T-cell (primary cell): ENCODE measurements at places on chromosomes 4 and X.

DNA sequence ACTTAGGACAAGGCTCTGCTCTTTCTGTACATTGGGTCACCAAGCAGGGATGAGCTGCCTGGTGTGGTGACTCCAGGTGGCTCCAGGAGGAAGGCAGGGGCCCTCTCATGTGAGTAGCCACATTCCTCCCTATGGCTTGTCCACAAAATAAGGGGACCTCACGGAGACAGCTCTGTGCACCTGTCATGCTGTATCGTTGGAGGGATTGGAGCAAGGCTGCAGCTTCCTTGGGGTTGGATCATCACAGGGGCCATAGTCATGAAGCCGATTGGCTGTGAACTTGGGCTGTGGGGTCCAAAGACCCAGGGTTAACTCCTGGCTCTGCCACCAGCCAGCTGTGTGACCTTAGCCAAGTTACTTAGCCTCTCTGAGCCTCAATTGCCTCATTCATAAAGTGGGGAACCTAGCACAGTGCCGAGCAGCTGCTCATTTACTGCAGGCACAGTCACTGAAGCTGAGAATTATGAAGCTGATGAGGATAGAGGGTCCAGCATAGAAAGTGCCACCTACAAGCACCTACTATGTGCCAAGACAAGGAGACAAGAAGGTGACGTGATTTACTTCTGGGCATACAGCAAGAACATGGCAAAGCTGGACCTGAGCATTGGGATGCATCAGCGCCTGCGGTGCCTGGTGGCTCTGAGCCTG, 11.8 kb upstream of the KIAA0232 start:
- H3K27ac ChIP-seq = no peak overlapping the region
- no peak overlapping the region for H3K4me3 ChIP-seq
- H3K36me3 ChIP-seq = no peaks in the 10 kb centered on the region
- H3K4me1 ChIP-seq = peaks cover 25% of the 10 kb centered on the region
- no peak for DNase-seq
- H3K27me3 ChIP-seq = no peaks in the 10 kb centered on the region

GRCh38 chrX:41781500-41781899, 57.5 kb downstream of the GPR82 start:
- H3K36me3 ChIP-seq = peaks cover 1% of the 10 kb centered on the region
- no peak overlapping the region for H3K27ac ChIP-seq
- no peak overlapping the region for H3K4me3 ChIP-seq

- H3K36me3 ChIP-seq = no peaks in the 10 kb centered on the region
- no peaks in the 10 kb centered on the region for H3K27me3 ChIP-seq
- no peak overlapping the region for H3K27ac ChIP-seq
- H3K4me3 ChIP-seq = no peak overlapping the region
- peaks cover 3% of the 10 kb centered on the region for H3K4me1 ChIP-seq
- no peak for DNase-seq
Observed at GRCh38 chr4:26837993-26838842, 22.4 kb upstream of the STIM2 start.

DNA sequence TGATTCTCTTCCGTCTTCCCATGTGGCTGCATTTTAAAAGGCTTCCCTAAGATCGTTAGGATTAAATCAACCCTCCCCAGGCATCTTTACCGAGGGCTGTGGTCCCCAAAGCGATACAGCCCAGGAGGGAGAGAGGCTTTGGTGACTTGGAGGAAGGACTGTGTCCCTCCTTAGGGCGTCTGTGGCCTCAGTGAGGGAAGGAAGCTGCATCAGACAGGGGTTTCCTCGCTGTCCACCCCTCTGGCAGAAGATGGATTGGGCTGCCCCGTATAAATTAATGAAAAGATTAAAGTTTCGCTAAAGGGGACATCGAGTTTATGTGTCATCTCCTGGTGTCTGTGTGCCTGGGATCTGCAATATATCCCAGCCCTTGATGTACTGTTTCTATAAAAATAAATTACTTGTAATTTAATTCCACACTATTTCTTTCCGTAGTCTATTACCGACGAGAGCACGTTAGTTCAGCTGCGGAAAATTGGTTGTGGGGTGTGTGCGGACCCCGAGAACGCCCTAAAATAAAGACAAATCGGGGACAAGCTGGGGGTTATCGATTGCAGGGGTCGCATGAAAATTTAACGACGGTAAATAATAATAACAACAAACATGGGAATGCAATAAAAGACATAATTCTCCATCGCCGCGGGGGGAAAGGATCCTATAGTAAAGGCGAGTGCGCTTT, 6.5 kb downstream of the SHOX start:
- H3K36me3 ChIP-seq = no peaks in the 10 kb centered on the region
- peaks cover 73% of the 10 kb centered on the region for H3K27me3 ChIP-seq
- H3K27ac ChIP-seq = no peak overlapping the region
- no peak overlapping the region for H3K4me3 ChIP-seq
- DNase-seq = no peak
- H3K4me1 ChIP-seq = no peaks in the 10 kb centered on the region

- DNase-seq = no peak
- no peak overlapping the region for H3K27ac ChIP-seq
- H3K27me3 ChIP-seq = no peaks in the 10 kb centered on the region
- H3K4me3 ChIP-seq = no peak overlapping the region
Observed at GRCh38 chrX:10142041-10142599, 14.7 kb upstream of the CLCN4 start.

DNA sequence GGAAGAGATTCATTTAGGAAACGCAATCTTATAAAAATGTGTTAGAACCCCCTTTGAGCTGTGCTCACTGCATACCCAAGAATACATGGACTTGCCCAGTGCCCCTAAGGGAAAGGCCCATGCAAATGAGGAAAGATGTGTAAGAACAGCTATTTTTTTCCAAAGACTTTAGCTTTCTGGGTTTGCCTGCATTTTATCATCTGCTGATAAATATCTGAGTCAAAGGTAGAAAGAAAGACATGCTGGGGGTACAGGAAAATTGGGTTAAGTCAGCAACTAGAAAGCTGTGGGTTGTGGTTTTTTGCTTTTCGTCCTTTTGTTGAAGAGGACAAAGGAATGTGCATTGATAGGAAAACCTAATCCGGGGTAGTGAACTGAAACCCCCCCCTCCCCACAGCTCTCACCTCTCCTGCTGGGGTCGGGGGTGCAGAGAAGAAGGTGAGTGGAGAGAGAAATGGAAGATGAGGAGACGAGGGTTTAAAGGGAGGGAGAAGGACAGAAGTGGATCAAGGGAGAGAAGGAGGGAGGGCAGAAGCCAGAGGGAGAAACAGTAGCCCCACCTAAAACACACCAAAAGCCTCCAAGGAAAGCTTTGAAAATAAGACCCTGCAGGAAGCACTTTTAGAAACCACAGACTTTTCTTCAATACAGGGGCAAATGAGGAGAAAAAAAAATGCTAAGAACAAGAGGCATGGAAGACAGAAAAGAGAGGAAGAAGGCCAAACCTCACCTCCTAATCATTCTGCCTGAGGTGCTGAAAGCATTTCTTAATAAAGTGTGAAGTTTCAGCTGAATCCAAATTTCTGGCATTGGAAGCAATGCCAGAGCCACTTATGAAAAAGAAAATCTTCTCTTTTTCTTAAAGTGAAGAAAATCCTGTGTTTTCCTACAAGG, 49.3 kb downstream of the KDR start:
- no peak overlapping the region for H3K4me3 ChIP-seq
- no peaks in the 10 kb centered on the region for H3K4me1 ChIP-seq
- H3K27ac ChIP-seq = no peak overlapping the region
- no peaks in the 10 kb centered on the region for H3K36me3 ChIP-seq
- H3K27me3 ChIP-seq = peaks cover 4% of the 10 kb centered on the region

- H3K27me3 ChIP-seq = no peaks in the 10 kb centered on the region
- H3K4me3 ChIP-seq = no peak overlapping the region
- no peak overlapping the region for H3K27ac ChIP-seq
Observed at GRCh38 chrX:96566878-96567277, 117.8 kb upstream of the DIAPH2 start.

DNA sequence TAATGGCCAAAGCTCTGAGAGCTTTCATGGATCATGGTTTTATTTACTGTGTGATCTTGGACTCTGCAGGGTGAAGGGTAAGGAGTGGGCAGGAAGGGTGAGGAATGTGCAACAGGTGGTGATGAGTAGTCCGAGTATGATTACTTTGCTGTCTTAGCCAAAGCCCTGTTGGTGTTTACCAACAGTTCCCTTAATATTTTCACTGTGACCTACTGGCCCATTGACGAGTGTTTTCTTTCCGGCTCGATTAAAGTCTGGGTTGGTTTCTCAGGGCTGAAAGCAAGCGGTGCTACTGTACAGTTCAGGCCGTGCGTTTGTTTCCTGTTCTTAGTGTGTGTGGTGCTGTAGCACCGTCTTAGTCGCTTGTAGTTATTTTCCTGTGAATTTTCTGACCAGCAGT, 2.6 kb downstream of the ARHGAP24 start:
- H3K4me3 ChIP-seq = no peak overlapping the region
- H3K36me3 ChIP-seq = no peaks in the 10 kb centered on the region
- H3K27me3 ChIP-seq = no peaks in the 10 kb centered on the region
- no peak overlapping the region for H3K27ac ChIP-seq

- no peak for DNase-seq
- H3K4me3 ChIP-seq = no peak overlapping the region
- no peaks in the 10 kb centered on the region for H3K27me3 ChIP-seq
- no peak overlapping the region for H3K27ac ChIP-seq
- no peaks in the 10 kb centered on the region for H3K36me3 ChIP-seq
- H3K4me1 ChIP-seq = peaks cover 8% of the 10 kb centered on the region
Observed at GRCh38 chr4:7103607-7104365, 35.9 kb upstream of the GRPEL1 start.

- no peaks in the 10 kb centered on the region for H3K4me1 ChIP-seq
- H3K27me3 ChIP-seq = no peaks in the 10 kb centered on the region
- H3K27ac ChIP-seq = no peak overlapping the region
- no peak for DNase-seq
Observed at GRCh38 chr4:142512161-142512560, 333.9 kb downstream of the INPP4B start.

GRCh38 chrX:102833136-102833535, 103.9 kb upstream of the RAB40AL start:
- H3K27ac ChIP-seq = no peak overlapping the region
- no peaks in the 10 kb centered on the region for H3K4me1 ChIP-seq
- H3K4me3 ChIP-seq = no peak overlapping the region
- H3K36me3 ChIP-seq = no peaks in the 10 kb centered on the region
- H3K27me3 ChIP-seq = no peaks in the 10 kb centered on the region
- no peak for DNase-seq

DNA sequence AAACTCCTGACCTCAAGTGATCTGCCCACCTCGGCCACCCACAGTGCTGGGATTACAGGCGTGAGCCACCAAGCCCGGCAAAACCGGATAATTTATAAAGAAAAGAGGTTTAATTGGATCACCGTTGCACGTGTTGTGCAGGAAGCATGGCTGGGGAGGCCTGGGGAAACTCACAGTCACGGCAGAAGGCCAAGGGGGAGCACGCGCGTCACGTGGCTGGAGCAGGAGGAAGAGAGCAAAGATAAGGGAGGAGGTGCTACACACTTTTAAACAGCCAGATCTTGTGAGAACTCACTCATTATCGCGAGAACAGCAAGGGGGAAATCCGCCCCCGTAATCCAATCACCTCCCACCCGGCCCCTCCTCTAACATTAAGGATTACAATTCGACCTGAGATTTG, 177.9 kb upstream of the TENM3 start:
- no peak overlapping the region for H3K4me3 ChIP-seq
- no peak for DNase-seq
- no peak overlapping the region for H3K27ac ChIP-seq

DNA sequence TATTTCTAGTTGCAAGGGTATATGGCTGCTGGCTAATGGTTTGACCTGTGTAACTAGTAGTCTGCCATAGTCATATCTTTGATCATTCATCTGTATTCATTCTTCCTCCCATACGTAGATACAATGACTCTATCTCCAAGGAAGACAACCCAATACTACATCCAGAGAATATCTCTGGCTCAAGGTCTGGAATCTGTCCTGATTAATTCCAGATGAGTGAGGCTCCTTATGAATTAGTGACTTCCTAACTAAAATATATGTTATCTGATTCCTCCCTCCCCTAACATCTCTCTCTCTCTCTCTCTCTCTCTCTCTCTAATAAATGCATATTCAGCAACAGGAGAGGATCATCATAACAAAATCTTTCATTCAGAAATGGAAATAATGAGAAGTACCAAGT, 641.5 kb downstream of the FAT4 start:
- H3K27me3 ChIP-seq = no peaks in the 10 kb centered on the region
- DNase-seq = no peak
- H3K4me3 ChIP-seq = no peak overlapping the region
- H3K36me3 ChIP-seq = no peaks in the 10 kb centered on the region

- H3K27ac ChIP-seq = no peak overlapping the region
- H3K27me3 ChIP-seq = peaks cover 3% of the 10 kb centered on the region
- H3K36me3 ChIP-seq = no peaks in the 10 kb centered on the region
- H3K4me1 ChIP-seq = no peaks in the 10 kb centered on the region
Observed at GRCh38 chr4:108861334-108861733, 98.5 kb upstream of the ETNPPL start.

DNA sequence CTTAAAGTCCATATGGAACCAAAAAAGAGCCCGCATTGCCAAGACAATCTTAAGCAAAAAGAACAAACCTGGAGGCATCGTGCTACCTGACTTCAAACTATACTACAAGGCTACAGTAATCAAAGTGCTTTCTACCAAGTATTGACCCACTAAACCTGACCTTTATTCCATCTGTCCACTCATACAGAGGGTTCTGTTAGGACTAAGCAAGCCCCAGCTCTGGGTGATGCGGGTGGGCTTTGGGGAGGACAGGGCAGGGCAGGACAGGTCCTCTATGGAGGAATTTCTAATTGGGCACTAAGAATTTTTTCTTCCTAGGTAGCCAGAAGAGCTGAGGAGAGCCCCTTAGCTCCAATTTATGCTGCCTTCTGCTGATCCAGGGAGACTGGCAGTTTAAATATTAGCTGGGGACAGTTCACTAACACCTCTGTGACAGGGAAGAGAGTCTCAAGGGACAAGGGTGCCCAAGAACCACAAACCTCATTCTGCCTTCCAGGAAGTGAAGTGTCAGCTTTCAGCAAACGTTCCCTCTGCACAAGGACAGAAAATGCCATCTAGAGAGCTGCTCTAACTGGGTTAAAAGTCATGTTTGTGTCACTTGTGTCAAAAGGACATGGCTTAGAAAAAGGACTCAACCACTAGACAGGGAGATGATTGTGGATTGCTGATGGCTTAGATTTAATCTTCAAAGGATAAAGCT, 143.2 kb downstream of the KIT start:
- H3K27ac ChIP-seq = no peak overlapping the region
- peaks cover 2% of the 10 kb centered on the region for H3K4me1 ChIP-seq
- no peaks in the 10 kb centered on the region for H3K27me3 ChIP-seq
- H3K4me3 ChIP-seq = no peak overlapping the region
- no peaks in the 10 kb centered on the region for H3K36me3 ChIP-seq
- no peak for DNase-seq

DNA sequence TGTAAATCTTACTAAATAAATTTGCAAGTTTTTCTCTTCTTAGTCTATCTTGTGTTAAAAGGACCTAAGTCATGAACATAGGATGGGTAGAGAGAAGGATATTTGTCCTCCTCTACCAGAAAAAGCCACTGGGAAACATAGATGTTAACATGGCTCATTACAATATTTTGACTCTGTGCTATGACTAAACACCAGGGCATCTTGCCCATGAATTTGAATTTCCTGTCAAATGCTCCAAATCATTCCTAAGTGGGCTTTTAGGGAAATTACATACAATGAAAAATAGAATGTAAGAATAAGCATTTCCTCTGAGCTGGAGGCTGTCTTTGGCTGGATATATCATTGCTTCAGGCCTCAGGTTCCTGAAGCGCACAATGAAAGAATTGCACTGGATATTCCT, 39.1 kb downstream of the ANOS1 start:
- no peak overlapping the region for H3K27ac ChIP-seq
- H3K36me3 ChIP-seq = no peaks in the 10 kb centered on the region
- H3K4me1 ChIP-seq = no peaks in the 10 kb centered on the region
- no peak overlapping the region for H3K4me3 ChIP-seq
